Sciatic nerve (tissue), 2 donors: ENCODE measurements at places on chromosomes 1 and 21. TPM values are rescaled to one million over a fixed set of nuclear protein-coding genes. Genes with fewer than 3 reads are reported as not detected.

DNA sequence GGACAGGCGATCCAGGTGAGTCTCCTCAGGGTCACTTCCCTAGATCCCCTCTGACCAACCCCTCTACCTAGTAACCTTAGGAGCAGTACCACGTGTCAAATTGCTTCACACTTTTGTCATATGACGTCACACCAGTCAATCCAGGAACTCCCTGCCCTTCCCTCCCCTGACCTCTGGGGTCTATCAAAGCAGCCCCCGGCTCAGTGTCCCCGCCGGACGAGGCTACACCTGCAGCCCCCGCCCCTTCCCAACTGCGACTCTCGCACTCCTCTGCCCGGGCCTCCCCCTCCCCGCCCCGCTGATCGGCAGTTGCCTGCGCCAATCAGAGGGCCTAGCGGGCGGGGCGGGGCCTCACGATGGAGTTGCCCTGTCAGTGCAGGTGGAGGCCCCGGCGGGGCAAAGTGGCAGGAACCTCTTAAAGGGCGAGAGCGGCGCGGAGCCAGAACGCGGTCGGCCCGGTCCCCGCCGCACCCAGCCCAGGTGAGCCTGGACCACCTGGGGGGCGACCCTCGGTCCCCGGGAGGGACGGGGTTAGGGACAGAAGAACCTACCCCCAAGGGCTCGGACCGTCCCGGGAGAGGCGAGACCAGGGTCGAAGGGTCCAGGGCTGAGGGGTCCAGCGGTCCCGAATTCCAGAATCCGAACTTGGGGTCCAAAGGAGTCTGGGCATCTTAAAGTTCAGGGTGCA is 27.5 kb upstream of the EPB41 start:
- DNase-seq, result peak; percentile 85

DNA sequence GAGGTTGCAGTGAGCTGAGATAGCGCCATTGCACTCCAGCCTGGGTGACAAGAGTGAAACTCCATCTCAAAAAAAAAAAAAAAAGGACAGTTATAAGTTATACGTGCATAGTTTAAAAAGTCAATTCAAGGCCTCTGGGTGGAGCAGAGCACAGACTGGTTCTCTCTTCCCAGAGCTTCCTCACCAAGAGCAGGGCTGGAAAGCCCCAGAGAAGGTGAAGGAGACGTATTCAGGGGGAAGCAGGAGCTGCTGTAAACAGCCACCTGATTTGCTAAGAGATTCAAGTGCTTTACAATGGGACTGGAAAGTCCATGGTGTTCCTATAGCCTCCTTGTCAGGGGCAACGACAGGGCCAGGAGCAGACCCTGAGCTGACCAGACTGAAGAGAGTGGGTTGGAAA is 85.0 kb upstream of the LYST start:
- no peak for DNase-seq

- DNase-seq, result no peak
Observed at GRCh38 chr1:9135073-9135836, 6.4 kb upstream of the GPR157 start.

DNA sequence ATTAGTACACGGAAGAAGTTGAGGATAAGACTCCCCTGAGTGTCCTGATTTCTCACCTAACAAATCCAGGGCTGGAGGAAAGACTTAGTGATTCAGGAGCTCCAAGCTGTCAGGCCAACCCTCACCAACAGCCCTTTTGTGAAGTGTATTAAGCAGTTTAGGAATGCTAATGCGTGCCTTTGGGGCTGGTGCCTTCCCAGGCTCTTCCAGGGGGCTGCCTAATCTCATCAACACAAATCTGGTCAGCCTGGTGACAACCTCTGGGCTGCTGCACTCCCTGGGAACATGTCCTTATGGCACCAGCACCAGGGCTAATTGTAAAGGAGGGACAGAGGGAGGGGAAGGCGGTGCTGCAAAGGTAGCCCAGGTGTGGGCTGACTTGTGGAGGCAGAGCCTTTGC is 15.5 kb downstream of the CSMD2 start:
- DNase-seq, result no peak

DNA sequence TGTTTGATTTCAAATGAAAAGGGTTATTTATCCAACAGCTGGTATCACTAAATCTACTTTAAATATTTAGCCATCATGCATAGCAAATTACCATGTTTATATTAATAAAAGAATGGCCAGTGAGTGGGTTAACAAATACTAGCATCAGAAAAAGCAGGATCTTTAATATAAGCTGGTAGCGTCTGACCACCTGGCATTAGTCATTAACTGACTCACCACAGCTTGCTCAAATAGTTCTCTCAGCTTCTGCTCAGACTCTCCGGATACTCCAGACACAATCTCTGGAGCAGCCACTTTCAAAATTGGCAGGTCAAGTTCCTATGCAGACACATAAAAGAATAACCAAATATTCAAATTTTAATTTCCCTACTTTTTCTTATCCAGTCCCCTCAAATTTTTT is 29.6 kb downstream of the NVL start:
- no peak for DNase-seq

DNA sequence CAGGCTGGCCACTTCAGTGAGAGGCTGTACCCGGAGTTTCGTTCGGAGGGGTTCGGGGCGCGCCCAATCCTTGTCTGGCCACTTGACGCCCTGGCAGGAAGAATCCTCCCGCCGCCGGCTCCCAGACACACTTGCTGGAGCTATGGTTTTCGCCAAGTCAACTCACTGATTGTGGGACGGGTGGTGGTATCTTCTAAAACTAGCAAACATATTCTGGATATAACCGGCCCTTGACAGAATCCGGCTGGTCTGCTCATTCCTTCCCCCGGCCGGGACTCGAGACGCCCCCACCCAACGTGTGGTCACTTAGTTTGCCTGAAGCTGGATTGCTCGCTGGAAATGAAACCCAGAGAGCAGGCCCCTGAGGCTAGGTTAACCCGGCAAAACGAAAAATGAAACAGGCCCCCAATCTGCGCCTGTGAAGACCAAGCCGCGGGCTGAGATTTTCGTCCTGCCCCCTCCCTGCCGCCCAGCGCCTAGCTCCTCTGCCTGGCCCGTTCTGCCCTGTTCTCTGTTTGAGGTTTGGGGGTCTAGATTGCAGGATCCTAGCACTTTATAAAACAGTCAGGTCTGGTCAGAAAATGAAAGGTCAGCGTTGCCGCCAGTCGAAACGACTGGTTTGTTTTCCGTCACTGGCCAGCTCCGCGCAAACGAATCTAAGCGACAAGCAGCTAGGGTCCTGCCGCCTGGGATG is 4.6 kb downstream of the GFI1 start:
- DNase-seq, result no peak

- no peak for DNase-seq
Observed at GRCh38 chr1:190098107-190098506, 379.6 kb downstream of the BRINP3 start.

Gene LCE1C
- not detected for total RNA-seq

Gene LMX1A
- total RNA-seq, result 0.22 TPM

Gene OR2T11
- not detected for total RNA-seq

Gene KCNN3
- 1.8 TPM for total RNA-seq

Gene ALDH4A1
- 13.0 TPM for total RNA-seq

Gene CELA3A
- total RNA-seq, result 2.9 TPM

Gene PLA2G2D
- not detected for total RNA-seq

Gene YBX1
- total RNA-seq, result 439 TPM

Gene SIM2
- total RNA-seq, result not detected
